ENCODE measurements at places on chromosomes 3 and 15.

DNA sequence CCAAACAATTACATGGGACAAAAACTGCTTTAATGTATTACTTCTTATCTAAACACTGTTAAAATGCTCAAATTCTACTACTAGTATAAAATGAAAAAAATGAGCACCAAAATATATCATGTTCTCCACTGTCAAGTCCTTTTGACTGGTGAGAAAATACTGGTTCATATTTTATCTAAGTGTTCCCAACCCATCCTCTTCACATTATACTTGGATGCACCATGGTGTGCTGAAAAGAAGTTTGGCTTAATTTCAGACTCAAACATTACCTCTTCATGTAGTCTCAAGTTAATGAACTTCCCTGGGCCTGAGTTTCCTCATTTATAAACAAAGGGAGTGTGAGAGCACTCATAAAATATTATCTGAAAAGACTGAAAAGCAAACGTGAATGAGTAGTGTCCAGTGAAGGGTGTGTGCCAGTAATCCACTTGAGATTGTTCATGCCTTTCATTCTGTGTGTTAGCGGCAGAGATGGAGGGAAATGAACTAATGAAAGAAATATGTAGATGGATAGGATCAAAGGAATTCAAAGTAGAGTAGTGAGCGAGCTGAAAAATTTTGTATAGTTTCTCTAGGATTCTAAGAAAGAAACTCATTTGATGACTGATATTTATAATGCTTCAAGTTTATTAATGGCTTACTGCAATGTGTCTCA, 263.2 kb downstream of the NLGN1 start:
- DNase-seq: peak; percentile 30

DNA sequence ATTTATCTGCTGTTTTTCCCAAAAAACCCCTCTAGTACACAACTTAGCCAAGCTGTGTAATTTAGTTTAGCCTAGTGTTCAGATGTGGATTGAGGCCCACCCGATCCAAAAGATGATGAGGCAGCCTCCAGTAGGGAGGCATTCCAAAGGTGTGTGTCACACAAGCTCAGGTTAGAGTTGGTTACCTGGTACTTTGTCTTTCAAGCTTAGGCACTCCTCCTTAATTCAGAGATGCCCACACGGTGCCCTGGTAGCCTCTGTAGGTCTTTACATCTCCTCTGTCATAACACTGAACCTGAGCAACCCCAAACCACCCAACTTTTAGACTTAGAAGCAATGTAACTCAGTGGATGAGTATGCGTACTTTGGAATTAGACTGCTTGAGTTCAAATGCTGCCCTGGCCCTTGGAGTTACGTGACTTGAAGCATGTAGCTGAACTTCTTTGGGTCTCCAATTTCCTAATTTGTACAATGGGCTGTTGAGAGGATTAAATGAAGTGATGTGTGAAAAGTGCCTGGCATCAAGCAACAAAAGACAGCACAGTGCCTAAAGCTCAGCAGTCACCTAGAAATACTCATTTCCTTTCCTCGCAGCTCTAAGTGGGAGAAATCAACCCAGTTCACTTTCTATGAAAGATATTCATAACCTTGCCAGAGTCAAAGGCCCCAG, 284.6 kb upstream of the RARB start:
- no peak for DNase-seq

DNA sequence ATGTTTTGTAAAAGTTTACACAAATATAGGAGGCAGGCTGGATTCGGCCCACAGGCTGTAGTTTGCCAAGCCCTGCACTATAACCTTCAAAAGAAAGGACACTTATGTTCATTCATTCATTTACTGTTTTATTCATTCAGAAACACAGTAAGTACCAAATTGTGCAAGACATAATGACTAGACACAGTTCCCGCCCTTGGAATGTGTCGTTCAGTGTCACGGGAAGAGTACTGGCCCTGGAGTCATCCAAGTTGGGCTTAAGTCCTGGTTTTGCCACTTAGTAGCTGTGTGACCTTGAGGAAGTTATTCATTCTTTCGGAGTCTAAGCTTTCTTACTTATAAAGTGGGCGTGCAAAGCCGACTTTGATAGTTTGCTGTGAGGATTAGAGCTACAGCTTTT, 22.0 kb downstream of the COLQ start:
- DNase-seq: no peak

GRCh38 chr3:36312351-36312750, 68.0 kb upstream of the STAC start:
- peak; percentile 21 for DNase-seq

DNA sequence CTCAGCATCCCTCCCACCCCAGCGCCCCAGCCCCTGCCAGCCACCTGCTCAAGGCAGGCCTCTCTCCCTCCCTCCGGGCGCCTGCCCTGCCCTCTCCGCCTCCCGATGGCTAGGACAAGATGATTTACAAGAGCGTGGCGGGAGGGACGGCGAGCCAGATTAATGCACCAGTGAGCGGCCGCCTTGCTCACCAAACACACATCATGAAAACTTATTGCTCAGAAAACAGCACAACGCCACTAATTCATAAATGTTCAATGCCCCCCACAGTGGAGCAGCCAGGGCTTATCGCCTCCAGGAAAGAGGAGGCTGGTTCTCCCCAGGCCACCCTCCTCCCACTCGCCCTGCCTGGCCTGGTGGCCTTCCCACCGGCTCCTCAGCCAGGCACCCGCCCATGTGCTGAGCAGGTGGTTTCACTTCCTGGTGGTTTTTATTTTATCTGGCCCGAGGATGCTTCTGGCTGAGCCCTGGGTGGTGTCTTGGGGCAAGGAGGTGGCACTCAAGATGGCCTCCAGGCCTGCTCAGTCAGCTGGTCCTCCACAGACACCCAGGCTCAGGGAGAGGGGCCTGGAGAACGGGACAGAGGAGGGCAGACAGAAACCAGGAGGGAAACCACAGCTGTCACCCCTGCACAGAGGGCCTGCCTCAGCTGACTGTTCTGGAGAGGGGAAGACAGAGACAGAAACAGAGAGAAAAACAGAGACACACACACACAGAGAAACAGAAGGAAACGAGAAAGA, 284.9 kb downstream of the UACA start:
- DNase-seq: peak; percentile 84

GRCh38 chr15:89628301-89628700, 27.0 kb downstream of the KIF7 start:
- DNase-seq: no peak

GRCh38 chr3:190533511-190534281, 19.8 kb downstream of the IL1RAP start:
- DNase-seq: no peak

DNA sequence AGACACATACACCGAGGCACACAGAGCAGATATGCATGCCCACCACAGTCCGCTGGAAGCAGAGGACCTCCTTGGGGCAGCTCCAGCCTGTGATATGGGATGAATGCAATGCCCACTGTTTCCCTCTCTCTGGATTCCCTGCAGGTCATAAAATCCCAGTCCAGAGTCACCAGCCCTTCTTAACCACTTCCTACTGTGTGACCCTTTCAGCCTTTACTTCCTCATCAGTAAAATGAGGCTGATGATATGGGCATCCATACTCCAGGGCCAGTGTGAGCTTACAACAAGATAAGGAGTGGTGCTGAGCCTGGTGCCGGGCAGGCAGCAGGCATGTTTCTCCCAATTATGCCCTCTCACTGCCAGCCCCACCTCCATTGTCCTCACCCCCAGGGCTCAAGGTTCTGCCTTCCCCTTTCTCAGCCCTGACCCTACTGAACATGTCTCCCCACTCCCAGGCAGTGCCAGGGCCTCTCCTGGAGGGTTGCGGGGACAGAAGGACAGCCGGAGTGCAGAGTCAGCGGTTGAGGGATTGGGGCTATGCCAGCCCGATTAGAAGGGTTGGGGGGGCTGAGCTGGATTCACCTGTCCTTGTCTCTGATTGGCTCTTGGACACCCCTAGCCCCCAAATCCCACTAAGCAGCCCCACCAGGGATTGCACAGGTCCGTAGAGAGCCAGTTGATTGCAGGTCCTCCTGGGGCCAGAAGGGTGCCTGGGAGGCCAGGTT, at the start of gene GNAT1:
GNAT1 (plus strand) TSS at position 675 of the 725 bp plus-strand sequence. CDS start 116 bp downstream, outside the sequence.
- DNase-seq: no peak

GRCh38 chr15:101114166-101114565, 137.7 kb downstream of the CHSY1 start:
- DNase-seq: no peak

GRCh38 chr15:70257573-70258248, 160.0 kb upstream of the TLE3 start:
- DNase-seq: no peak

DNA sequence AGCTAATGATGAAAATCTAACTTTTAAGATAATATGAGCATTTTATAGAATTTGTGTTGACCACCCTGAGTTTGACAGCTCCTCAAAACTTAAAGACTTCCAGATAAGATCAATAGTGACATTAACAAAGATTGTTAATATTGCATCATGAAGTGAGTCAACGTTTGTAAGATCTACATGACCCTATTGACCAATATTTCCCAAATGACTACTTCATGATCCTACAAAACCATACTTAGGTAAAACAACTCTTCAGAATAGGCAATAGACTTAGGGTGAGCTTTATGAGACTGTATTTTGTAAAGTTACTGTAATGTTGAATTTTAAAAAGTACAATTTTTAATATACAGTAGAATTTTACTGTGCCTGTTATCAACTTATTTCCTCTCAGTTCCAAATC, 422.7 kb upstream of the ALCAM start:
- no peak for DNase-seq

GRCh38 chr15:64355348-64355943, 527 bp downstream of the CSNK1G1 start:
- DNase-seq: peak; percentile 79

GRCh38 chr3:119195911-119196310, 22.5 kb downstream of the UPK1B start:
- no peak for DNase-seq

Data from NCI-H69 (cell line).